ENCODE measurements at places on chromosomes 1 and 21. TPM values are rescaled to one million over a fixed set of nuclear protein-coding genes. Genes with fewer than 3 reads are reported as not detected.

DNA sequence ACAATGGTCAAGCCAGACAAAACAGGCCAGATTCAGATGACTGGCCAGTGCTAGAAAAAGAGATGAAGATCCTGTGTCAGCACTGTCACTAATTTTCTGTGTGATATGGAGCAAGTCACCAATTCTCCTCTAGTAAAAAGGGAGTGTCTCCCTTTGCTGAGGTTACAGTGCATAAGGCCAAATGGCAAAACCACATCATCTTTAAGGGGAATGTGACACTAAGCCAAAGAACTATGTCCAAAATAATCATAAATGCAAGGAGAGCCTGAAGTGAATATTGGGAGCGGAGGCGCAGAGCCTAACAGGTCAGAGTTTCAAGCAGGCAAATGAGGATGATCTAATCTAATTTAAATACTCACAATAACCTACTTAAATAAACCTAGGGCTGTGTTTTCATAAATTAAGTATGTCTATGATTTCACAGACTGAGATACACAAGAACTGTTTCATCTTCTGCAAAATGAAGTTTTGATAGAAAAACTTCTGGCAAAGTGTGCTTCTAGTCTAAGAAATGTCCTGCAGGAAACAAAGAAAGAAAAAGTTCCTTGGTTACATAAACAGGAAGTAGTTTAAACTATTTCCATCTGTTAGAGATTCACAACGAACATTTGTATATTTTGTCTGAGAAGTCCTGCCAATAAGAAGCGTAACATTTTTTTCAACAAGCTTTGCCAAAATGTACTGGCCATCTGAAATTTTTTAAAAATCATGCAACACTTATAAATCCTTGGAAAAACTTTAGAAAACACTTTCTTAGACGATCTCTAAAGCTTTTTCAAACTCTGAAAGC is 290.2 kb downstream of the LRRC40 start:
- H3K4me1 ChIP-seq: peaks cover 11% of the 10 kb centered on the region
- H3K4me3 ChIP-seq: no peak overlapping the region
- no peak for DNase-seq
- no peaks in the 10 kb centered on the region for H3K36me3 ChIP-seq

DNA sequence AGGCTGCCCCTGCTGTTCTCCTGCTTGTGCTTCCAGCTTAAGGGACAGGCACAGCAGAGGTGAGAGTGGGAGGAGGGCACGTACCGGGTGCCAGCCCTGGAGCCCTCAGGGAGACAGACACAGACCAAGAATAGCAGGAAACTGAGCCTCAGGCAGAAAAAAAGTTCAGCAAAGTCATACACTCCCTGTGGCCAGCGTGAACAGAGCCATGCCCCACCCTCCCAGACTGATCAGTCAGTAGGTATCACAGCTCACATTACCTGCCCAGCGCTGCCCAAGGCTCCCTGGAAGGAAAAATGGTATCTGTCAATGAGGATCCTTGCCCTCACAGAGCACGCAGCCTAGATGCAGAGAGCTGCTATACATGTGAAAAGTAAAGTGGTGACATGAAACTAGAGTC is 1.3 kb downstream of the UBL4B start:
- no peak overlapping the region for H3K4me3 ChIP-seq
- H3K36me3 ChIP-seq: no peaks in the 10 kb centered on the region
- no peaks in the 10 kb centered on the region for H3K4me1 ChIP-seq
- no peak overlapping the region for H3K27ac ChIP-seq
- no peak for DNase-seq

DNA sequence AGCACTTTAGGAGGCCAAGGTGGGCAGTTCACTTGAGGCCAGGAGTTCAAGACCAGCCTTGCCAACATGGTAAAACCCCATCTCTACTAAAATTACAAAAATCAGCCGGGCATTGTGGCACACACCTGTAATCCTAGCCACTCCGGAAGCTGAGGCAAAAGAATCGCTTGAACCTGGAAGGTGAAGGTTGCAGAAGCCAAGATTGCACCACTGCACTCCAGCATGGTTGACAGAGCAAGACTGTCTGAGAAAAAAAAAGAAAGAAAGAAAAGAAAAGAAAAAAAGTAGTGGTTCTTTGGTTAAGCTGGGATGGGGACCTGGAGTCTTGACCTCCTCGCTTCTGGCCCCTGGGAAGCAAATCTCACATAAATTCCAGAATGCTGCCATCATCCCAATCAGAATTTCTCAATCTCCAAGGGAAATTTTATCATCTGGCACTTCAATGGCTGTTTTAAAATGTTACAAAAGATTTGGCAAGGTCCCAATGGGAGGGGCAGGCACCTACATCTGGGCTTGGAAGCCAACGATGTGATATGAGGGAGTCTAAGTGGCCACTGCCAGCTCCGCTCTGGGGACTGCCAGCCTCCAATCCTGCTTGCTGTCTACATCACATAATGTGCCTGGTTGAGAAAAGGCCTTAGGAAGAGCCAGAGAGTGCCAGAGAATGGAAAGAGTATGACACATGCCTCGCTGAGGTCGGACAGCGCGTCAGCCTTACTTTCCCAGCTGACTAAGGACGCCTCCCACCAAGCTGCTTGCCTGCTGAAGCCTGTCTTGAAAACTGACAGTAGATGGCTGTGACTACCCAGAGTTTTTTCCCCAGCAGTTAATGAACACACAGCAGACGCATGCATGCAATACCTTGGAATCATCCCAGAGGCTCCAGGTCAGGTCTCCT is 42.1 kb upstream of the SRP9 start:
- H3K27ac ChIP-seq: peak overlapping the region; percentile 55
- peak; percentile 84 for DNase-seq
- H3K4me1 ChIP-seq: peaks cover 14% of the 10 kb centered on the region

The BARHL2 gene
- polyA plus RNA-seq: not detected

Data from sigmoid colon (tissue), 7 donors.